ENCODE measurements at places on chromosomes 12 and 14.

GRCh38 chr12:29316752-29317151 is 64.2 kb downstream of the ERGIC2 start:
- no peak for DNase-seq

DNA sequence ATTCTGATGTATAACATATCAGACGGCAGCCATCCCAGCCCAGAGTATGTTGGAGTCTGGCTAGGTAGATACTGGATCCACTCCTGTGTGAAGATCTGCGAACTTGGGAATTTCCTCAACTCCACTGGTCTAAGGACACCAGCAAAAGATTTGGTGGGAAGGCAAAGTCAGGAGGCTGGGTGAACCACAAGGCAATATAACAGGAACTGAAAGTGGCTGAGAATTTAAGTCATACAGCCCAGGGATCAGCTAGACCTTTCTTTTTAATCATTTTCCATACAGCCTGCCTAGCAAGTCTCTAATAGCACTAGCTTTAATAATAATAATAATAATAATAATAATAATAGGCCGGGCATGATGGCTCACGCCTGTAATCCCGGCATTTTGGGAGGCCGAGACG is 34.8 kb downstream of the BRAP start:
- no peak for DNase-seq

DNA sequence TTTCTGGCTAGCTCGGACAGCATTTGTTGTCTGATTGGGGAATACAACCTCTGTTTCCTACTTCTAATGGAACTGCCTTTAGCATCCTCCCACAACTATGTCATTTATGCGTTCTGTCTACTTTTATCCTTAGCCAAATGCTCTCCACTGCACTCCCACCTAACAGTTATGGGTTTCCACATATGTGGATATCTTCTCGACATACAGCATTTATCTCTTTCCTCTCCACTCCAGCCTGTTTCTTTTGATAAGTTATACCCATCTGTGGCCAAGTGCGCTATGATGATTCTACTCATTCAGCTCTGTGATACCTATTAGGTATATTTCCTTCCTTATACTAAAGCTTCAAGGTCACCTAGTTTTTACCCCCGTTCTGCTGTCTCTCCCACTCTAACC is 122.2 kb upstream of the NAP1L1 start:
- DNase-seq: no peak

DNA sequence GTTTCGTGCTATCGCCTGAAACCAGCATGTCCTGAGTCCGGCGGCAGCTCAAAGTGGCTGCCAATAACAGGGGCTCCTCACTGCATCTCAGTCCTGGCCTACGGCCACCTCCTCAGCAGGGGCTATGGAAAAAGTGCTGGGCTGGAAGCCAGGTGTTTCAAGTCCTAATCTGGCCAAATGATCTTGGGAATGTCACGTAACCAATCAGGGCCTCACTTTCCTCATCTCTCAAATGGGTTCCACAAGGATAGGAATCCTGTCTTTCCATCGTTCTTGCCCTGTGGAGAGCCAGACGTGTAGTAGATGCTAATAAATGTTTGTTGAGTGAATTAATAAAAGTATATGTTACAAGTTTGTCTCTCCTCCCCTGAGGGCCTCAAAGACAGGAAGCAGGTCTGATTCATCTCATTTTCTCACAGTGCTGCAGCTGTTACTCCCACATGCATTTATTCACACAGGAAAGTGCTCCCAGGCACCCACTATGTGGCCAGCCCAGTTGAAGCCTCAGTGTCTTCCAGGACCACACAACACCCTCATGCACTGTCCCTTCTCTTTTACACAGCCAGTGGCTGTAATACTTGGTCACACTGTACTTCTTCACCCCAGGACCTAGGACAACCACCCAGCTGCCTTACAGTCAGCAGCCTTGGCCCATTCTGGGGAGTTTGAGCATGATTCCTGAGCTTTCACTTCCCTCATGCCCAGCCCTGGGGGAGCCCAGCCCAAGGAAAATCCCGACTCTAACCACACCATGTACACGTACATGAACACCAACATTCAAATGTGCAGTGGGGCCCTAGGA is 5.0 kb downstream of the CMKLR1 start:
- no peak for DNase-seq

- no peak for DNase-seq
Observed at GRCh38 chr14:32382704-32383103, 53.6 kb downstream of the AKAP6 start.

DNA sequence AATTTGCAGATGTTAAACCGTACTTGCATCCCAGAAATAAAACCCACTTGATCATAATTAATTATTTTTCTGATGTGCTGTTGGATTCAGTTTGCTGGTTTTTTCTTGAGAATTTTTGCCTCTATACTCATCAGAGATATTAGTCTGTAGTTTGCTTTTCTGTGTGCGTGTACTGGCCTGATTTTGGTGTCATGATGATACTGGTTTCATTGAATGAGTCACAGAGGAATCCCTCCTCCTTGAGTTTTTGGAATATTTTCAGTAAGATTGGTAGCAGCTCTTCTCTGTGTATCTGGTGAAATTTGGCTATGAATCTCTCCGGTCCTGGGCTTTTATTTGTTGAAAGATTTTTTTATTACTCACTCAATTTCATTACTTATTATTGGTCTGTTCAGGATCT is 100.4 kb upstream of the PMCH start:
- DNase-seq: no peak

- no peak for DNase-seq
Observed at GRCh38 chr12:58882826-58883225, 37.5 kb downstream of the LRIG3 start.

DNA sequence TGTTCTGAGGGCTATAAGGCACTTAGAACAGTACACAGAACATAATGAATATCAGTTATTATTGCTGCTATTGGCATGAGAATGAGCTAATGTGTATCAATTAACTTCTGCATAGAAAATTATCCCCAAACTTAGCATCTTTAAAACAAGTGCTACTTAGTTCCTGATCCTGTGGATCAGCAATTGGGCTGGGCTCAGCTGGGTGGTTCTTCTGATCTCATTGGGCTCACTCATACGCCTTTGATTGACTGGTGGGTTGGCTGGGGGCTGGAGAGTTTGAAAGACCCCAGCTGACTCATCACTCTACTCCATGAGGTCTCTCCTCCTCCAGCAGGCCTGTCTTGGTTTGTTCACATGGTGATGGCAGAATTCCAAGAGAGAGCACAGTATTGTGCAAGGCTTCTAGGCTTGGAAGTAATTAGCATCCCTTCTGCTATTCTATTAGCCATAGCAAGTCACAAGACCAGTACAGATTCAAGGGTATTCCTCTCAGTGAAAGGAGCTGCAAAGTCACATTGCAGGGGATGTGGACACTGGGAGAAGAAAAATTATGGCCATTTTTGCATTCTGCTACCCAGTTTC is 27.2 kb upstream of the HSPB8 start:
- no peak for DNase-seq

GRCh38 chr14:21309238-21309636 is 29.4 kb downstream of the RPGRIP1 start:
- no peak for DNase-seq

- DNase-seq: no peak
Observed at GRCh38 chr12:85946375-85946774, 72.3 kb downstream of the NTS start.

- DNase-seq: peak; percentile 51
Observed at GRCh38 chr12:14948672-14949071, 10.3 kb upstream of the ERP27 start.

GRCh38 chr12:65993173-65993572 is 137.4 kb downstream of the LLPH start:
- DNase-seq: no peak

GRCh38 chr12:1528791-1529190 is 65.6 kb downstream of the FBXL14 start:
- DNase-seq: no peak

DNA sequence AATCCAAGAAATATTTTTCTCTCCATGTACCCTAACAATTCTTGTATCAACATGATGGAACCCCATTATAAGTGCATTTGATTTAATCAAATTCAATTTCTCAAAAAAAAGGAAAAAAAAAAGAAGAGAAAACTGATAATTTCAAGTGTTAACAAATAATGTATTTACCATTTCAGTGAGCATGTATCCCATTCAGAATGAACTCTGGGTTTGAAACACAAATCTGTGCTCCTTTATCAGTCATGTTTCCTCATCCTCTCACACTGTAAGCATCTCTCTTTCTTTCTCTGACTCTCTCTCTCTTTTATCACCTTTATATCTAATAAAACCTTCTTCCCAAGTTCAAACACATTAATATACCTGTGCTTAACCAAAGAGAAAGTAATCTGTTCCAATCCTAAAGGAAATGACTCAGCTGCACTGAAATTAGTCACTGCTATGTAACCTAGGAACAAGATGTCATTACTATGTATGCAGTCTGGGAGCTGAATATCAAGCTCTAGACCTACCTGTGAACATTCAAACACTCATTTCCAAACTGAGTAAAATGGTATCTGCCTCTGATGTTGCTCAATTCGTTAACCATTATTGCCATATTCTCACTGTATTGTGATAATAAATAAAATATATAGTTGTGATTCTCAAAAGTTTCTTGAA is 135.0 kb upstream of the LRIG3 start:
- no peak for DNase-seq

- no peak for DNase-seq
Observed at GRCh38 chr14:35866595-35867279, 40.6 kb downstream of the BRMS1L start.

DNA sequence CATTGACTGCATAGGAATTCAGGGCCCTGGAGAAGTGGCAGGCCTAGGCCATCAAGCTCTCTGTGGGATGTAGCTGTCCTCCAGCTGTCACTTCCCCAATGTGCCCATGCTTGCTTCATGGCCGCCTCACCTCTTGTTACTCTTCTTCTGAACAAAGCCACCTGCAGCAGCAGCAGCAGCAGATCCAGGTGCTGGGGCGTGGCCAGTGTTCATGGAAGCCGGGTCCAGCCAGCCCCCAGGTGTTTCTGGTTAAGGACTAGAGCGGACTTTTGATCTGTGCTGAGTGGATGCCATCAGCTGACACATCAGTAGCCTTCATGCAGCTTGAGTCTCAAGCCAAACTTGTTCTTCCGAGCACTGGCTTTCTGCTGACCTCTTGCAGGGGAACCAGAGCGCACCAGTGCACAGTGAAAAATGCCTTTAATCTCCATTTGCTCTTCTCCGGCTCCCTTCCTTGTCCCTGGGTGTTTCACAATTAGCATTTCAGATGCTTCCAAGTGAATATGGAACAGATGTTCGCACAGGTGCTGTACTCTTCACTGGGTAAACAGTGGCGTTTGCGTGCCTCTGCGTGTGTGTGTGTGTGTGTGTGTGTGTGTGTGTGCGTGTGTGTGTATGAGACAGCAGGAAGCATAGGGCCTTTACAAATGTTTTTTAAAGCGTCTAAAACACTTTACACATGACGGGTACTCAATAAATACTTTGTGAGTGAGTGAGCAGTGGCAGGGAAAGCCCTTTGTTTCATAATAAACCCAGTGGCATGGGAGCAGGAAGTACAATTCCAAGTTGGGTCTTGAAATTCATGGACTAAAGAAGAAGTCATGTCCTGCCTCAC is 20.1 kb downstream of the TPCN1 start:
- no peak for DNase-seq

- no peak for DNase-seq
Observed at GRCh38 chr14:96139879-96140278, 64.8 kb upstream of the BDKRB2 start.

DNA sequence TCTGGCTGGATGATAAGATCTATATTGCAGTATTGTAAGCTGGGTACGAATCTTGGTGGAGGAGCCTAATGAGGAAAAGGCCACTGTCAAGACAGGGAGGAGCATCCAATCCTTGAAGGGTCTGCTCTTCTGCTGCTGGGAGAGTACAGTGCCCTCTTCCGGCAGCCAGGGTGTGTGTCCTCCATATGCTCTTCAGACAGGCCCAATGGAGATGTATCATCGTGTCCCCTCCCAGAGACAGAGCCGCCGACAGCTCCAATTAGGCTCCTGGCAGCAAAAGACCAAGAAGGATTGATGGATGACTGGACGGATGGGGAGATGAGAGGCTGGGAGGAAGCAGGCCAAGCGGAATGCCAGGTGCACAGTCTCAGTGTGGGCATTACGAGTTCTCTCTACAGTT is 51.6 kb upstream of the PIWIL1 start:
- DNase-seq: no peak

DNA sequence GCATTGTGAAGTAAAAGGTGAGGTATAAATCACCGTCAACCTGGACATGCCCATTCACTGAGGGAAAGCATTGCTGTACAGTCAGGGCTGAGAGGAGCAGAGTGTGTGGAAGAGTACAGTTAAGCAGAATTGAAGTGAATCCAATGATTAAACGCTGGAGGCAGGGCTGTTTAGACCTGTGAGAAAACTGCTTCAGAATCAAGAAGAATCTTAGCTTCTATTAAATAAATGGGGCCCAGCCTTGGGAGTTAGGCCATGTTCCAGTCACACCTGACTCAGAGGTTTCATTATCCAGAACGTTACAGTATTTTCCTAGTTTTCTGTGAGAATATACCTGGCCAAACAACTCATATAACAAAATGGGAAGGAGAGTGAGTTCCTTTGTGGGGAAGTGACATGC is 86.9 kb downstream of the ATP23 start:
- no peak for DNase-seq

GRCh38 chr12:15837141-15837790 is 44.9 kb upstream of the STRAP start:
- no peak for DNase-seq

DNA sequence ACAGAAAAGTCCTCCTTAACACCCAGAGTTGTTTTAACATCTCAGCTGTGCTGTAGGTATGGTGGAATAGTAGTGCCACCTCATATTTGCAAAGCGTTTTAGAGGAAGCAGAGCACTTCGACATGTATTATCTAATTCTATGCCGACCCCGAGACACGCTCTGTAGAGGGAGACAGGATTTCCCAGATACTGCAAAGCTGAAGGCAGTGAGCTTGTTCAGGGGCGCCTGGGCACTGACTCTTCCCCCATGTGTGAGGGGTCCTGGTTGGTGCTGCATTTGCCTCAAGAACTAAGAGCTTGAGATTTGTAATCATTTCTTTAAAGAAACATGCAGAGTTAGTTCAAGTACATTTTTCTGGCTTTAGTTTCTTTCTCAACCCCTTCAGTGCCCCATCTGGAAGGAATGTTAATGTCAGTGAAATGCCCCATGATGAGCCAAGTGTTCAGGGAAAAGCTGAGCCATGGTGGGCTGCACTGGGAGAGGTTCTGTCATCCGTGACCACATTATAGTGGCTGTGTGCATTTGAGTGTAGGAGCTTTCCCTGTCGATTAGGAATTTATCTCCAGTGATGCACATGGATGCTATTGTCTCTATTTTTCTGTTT is 66.3 kb downstream of the MBIP start:
- DNase-seq: no peak

DNA sequence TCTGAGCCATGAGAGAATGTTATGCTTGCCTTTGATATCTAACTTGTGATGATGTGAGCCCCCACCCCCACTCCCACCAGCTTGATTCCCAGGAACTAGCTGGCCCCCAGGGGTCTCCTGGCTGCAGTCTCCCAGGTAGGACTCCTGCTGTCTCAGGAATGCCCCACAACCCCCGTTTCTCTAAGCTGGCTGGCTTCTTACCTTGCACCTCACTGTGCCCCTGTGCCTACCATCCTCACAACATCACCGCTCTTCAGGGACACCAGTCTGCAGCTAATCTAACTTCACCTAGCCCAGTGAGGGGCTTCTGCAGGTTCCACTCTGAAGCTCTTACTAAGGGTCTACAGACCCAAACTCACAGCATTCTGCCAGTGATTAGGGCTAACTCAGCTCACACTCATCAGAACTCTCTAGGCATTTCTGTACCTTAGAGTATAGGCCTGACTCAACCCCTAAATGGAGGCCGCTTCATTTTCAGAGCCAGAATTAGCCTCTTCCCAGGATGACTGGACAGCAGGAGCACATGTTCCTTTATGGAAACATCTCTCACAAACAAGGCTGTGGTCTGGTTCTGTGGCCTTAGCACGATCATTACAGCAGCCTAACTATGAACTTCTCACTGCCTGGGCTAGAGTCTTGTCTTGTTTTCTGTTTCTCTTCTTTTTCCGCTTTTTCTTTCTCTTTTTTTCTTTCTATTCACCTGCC is 72.8 kb upstream of the IFNG-AS1 start:
- DNase-seq: no peak

All from activated T-cell treated with anti-CD3 and anti-CD28 coated beads, Interleukin-2, amount 50 U/mL, for 48 hours (primary cell).